ENCODE measurements at places on chromosomes 2 and 18.

DNA sequence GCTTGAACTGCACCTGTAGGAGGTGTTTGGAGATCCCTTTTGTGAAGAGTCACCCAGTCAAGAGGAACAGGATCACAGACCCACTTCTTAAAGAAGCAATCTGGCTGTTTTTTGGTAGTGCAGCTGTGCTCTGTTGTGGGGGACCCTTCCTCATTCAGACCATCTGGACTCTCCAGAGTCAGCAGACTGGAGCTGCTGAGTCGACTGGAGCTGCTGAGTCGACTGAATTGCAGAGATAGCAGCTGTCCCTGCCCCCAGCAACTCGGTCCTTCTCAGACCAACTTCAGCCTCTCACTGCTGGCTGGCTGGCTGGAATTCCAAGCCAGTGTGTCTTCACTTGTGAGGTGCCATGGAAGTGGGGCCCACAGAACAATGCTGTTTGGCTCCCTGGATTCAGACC is 56.8 kb downstream of the GTF3C3 start:
- DNase-seq, result no peak

- no peak for DNase-seq
These were observed 318.5 kb upstream of the CWC22 start for GRCh38 chr2:180325416-180326120.

- no peak for DNase-seq
These were observed 26.7 kb upstream of the APOB start for GRCh38 chr2:21070341-21071257.

- DNase-seq, result no peak
These were observed 269.4 kb upstream of the AGAP1 start for GRCh38 chr2:235224410-235224809.

- no peak for DNase-seq
These were observed 202.5 kb downstream of the GLI2 start for GRCh38 chr2:120938045-120938771.

- no peak for DNase-seq
These were observed 224.8 kb downstream of the SOCS6 start for GRCh38 chr18:70513502-70514171.

Measured in right renal pelvis (tissue), 4 donors.